NB4 (cell line): ENCODE measurements at places on chromosomes 1 and 21.
A peak's percentile ranks its signal among the peaks of the same experiment; 100 is the strongest.

DNA sequence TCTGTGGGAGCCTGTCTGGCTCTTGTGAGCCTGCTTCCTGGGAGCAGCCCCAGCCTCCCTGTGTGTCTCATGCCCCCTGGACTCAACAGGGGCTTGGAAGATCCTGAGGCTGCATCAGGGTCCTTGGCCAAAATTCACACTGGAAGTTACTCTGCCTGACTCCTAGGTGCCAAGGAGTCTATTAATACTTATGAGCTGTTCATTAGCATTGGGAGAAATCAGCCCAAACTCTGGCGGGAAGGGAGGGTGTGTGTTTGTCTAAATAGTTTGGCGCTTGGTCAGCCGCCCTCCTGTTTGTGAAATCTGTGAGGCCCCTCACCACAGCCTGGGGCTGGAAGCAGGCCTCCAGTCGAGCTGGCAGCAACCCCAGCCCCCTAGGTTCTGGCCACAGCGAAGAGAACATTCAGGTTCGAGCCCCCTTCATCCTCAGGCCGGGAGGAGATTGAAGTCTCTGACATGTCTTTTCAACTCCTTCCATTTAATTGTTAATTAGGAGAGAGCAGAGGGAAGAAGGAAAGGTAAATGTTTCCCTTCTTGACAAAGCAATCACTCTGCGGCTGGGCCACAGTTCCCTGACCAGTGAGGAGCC is 82.1 kb upstream of the F3 start:
- no peak for DNase-seq

DNA sequence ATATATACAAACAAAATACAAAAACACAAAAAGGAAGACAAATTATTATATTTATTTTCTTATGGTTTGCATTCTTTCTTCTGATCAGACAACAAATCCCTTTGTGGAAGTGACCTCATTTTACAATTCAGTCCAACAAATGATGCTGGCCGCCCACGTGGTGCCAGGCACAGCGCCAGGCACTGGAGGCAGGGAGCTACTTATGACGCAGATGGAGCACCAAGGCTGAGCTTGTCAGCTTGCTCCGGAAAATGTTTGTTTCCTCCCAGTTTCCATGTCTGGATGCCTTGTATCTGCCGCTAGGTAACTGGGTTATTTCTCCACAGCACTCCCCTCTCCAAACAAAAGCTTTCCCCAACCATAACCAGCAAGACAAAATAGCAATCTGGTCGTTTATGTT is 30.7 kb upstream of the CD34 start:
- DNase-seq = no peak

GRCh38 chr1:76269155-76269554 is 194.6 kb downstream of the ST6GALNAC3 start:
- no peak for DNase-seq

GRCh38 chr1:84467298-84467697 is 11.8 kb upstream of the RPF1 start:
- no peak for DNase-seq

- DNase-seq = no peak
Observed at GRCh38 chr1:82221721-82222120, 421.0 kb downstream of the ADGRL2 start.

DNA sequence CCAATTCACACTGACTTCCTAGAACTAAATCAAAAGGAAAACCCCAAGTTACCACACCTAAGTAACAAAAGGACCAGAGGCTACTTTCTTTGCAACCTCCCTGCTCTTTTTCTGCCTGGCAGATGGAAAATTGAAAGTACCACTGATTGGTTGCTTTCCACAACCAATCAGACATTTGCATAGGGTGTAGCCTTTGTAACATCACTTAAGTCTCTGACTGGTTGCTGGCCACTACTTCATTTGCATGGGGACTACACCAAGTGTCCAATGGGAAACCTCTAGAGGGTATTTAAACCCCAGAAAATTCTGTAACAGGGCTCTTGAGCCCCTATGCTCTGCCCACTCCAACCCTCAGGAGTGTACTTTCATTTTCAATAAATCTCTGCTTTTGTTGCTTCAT is 365.0 kb downstream of the LTN1 start:
- DNase-seq = peak; percentile 2

DNA sequence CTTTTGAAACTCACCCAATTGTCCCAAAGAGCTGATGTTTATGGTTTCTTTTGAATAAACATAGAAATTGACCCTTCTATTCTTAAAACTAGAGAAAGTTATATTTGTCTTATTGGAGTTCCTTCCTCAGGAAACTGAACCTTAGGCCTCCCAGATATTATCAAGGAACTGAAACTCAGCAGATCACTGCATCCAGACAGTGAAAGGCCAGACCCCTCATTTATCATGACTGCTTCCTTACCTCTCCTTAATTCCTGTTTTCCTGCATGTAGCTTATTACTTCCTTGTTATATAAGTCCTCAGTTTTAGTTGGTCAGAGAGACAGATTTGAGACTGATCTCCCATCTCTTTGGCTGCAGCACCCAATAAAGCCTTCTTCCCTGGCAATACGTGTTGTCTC is 27.5 kb downstream of the SLC22A15 start:
- DNase-seq = no peak

GRCh38 chr1:50841791-50842387 is 118.2 kb downstream of the FAF1 start:
- no peak for DNase-seq

- no peak for DNase-seq
Observed at GRCh38 chr1:247330548-247331171, 1.0 kb downstream of the ZNF496 start.

- DNase-seq = no peak
Observed at GRCh38 chr21:29105218-29105617, 25.2 kb upstream of the MAP3K7CL start.

- DNase-seq = no peak
Observed at GRCh38 chr1:15160626-15161025, 7.1 kb downstream of the TMEM51 start.

- no peak for DNase-seq
Observed at GRCh38 chr1:158014731-158015320, 21.4 kb downstream of the KIRREL1 start.
